Fibroblast of skin of left quadriceps (primary cell): ENCODE measurements at places on chromosomes 4 and X.

- no peak for DNase-seq
Measured at GRCh38 chr4:183515411-183515810, 10.6 kb downstream of the ING2 start.

DNA sequence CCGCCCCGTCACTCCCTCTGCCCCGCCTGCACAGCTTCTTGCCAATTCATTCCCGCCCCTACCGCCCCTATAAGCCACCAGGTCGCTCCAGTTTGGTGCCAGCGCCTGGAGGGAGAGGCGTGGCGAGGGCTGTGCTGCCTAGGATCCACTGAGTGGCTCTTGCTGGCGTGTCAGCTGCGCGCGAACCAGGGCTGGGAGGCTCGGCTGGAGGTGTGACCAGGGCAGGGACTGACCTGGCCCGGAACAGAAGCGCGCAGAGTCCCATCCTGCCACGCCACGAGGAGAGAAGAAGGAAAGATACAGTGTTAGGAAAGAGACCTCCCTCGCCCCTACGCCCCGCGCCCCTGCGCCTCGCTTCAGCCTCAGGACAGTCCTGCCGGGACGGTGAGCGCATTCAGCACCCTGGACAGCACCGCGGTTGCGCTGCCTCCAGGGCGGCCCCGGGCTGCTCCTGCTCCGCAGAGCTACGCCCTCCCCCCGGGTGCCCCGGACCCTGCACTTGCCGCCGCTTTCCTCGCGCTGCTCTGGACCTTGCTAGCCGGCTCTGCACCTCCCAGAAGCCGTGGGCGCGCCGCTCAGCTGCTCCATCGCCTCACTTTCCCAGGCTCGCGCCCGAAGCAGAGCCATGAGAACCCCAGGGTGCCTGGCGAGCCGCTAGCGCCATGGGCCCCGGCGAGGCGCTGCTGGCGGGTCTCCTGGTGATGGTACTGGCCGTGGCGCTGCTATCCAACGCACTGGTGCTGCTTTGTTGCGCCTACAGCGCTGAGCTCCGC, at the start of gene GPR78:
TSS of gene GPR78 (plus strand) at position 72 of the 773 bp plus-strand sequence. CDS start at position 663, 591 bp downstream.
- peak; percentile 4 for DNase-seq

DNA sequence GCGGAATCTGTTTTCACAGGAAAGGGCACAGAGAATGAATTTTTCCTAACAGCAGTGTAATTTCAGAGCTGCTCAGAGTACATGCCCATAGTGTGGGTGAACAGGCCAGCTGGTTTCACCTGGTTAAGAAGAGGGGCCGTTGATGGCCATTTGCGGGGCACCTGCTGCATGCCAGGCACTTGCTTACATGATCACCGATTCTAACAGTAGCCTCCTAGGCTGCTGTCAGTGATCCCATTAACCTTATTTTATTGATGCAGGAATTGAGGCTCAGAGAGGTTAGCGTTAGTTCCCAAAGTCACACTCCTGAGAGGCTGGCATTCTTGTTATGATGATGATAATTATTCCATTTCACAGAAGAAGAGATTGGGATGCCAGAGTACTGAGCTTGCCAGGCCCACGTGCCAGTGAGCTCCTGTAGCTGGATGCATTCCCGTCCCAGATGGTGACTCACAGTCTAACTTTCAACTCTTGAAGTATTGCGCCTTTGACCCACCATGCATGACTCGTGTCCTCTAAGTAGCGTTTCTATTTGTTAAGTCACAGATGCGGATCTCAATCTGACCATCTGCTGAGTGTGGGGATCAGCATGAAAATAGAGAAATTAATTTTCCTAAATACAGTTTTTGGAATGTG, 76.5 kb downstream of the PSAPL1 start:
- peak; percentile 56 for DNase-seq

GRCh38 chrX:337331-337831, 18.8 kb upstream of the GTPBP6 start:
- no peak for DNase-seq

GRCh38 chrX:19543020-19543715, 27.9 kb upstream of the MAP3K15 start:
- DNase-seq, result no peak

- no peak for DNase-seq
Measured at GRCh38 chr4:73841243-73841925, 4.9 kb downstream of the CXCL6 start.

DNA sequence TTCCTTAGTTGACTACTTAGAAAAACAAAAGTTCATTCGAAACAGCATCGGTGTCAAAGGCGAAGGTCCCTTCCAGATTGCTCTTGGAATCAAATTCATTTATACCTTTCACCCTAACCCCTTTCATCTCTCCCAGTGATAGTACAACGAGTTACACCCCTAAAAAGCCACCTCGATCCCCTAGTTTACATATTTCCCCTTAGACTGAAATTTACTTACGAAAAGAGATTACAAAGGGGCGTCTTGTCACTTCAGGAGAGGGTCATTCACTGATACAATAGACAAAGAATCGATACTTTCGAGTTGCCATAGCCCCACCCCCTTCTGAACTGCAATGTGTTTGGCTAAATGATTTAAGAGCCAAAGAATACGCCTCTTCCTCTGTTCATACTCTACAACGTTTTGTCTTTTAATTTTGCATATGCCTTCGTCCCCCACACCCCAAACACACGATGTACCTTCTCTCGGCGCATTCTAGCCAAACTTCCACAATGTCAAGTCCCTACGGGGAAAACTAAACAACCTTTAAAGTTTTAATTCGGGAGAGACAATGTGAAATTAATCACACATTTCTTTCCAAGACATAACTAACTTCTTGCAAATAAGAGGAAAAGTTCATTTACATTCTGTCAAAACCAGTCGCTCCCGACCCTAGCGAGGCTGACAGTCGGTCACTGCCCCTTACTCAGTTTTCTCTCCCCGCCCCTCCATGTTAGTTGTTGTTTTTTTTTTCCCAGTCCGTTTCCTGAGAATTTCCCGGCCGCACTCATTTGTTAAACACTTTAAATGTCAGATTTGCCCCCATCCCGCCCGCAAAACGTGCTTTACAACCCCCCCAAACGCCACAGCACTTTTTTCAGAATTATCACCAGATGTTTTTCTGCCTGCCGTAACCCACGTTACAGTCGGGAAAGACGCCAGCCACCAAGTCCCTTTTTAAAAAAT, 88.6 kb downstream of the HPRT1 start:
- no peak for DNase-seq

DNA sequence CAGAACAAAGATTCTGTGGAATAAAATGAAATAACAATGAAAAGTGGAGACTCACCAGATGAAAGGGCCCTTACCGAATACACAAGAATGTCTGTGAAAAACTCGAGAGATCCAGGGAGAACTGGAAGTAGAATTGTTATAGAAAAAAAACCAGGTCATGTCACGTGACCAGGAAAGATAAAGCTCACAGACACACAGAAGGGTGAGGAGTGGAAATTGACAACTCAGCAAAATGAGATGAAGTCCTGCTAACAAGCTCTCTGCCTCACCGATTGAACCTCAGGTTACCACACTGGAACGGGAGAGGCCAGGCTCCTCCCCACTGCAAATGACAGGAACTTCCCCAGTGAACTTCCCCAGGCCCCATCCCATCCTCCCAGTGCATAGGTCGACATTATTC, 1618.0 kb upstream of the PCDH10 start:
- DNase-seq, result no peak

GRCh38 chr4:83216959-83217683, 67.5 kb downstream of the COQ2 start:
- DNase-seq, result no peak

DNA sequence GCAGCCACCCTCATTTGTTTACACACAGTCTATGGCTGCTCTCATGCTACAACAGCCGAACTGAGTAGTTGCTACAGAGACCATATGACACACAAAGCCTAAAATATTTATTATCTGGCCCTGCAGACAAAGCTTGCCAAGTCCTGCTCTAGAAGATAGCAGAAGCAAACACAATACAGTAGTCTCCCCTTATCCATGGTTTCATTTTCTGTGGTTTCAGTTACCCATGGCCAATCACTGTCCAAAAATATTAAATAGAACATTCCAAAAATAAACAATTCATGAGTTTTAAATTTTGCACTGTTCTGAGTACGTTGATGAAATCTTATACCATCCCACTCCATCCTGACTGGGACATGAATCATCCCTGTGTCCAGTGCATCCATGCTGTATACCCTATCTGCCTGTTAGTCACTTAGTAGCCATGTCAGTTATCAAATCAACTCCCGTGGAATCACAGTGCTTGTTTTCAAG, 40.2 kb upstream of the ZNF81 start:
- no peak for DNase-seq

DNA sequence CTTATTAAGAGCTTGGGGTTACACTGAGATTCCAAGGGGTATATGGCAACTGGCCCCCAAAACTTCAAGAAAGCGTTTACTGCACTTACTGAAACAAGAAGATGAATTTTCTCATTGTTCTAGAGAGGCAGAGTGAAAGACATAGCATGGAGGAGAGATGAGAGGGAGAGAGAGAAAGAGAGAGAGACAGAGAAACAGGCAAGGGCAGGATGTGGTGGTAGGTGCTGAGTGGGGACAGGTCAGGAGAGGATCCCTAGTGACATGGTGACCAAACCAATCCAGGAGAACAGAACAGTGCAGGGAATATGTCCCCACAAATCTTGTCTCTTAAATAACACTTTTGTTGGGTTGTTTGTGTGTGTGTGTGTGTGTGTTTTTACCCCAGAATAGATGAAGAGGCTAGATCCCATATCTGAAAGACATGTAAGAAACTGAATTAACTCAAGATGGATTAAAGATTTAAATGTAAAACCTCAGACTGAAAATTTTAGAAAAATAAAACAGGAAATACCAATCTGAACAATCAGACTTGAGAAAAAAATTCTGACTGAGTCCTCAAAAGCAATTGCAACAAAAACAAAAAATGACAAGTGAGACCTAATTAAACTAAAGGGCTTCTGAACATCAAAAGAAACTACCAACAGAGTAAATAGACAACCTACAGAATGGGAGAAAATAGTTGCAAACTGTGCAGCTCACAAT, 202.2 kb downstream of the QDPR start:
- peak; percentile 16 for DNase-seq

GRCh38 chr4:135256111-135256510, 1054.5 kb upstream of the PABPC4L start:
- no peak for DNase-seq

- DNase-seq, result no peak
Measured at GRCh38 chr4:27101126-27101525, 240.5 kb downstream of the STIM2 start.

GRCh38 chr4:168509786-168510185, 12.9 kb downstream of the PALLD start:
- DNase-seq, result no peak

DNA sequence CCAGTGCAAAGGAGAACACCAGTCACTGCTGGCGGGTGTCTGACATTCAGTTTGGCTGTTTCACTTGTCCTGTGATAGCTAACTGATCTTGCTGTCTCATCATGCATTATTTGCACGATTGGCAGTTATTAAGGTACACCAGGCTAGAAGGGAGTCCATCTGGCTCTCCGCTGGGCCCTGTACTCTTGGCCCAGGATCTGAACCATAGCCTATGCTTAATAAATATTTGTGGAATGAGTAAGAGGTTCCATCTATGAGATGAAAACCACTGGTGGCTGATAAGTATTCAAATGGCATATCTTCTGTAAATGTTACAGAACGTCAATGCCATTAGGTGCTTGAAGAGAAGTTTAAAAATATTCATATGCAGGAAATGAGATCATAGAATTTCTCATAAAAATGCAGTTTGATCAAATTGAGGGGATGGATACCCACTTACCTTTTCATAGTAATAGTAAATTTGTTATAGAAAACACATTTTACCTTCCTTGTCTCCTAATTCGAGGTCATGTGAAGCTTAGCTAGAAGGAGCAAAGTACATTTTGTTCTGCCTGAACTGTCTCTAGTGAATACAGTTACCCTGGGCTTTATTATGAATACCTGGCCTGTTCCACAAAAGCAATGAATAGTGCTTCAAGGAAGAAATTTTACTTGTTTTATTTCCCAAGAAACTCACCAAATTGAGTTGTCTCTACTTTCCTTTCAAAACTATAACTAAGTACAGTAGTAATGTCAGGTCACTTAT, 213.5 kb downstream of the CBR4 start:
- peak; percentile 61 for DNase-seq

GRCh38 chr4:2842687-2843262, 869 bp upstream of the ADD1 start:
- no peak for DNase-seq

DNA sequence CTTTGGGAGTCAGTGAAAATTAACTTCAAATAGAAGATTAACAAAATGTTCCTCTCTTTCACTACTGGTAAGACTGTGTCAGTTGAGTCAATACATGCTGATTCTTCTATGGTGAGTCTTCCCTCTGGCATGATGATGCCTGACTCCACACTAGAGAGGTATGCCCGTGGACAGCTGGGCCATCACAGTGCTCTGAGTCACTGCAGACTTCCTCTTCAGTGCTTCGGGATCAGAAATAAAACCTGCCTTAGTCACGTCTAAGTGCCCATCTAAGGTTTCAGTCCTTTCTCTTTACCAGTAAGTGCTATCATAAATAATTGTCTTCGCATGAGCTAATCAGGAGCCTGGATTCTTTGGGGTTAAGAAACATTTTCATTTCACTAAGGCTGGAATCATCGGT, 1.6 kb upstream of the ASB5 start:
- DNase-seq, result peak; percentile 97

- no peak for DNase-seq
Measured at GRCh38 chr4:52535793-52536192, 123.3 kb downstream of the USP46 start.

GRCh38 chr4:183989461-183989860, 84.4 kb downstream of the STOX2 start:
- peak; percentile 79 for DNase-seq

- no peak for DNase-seq
Measured at GRCh38 chrX:21770631-21771321, 12.9 kb upstream of the SMPX start.

- no peak for DNase-seq
Measured at GRCh38 chrX:47189906-47190305, 3.7 kb upstream of the UBA1 start.

DNA sequence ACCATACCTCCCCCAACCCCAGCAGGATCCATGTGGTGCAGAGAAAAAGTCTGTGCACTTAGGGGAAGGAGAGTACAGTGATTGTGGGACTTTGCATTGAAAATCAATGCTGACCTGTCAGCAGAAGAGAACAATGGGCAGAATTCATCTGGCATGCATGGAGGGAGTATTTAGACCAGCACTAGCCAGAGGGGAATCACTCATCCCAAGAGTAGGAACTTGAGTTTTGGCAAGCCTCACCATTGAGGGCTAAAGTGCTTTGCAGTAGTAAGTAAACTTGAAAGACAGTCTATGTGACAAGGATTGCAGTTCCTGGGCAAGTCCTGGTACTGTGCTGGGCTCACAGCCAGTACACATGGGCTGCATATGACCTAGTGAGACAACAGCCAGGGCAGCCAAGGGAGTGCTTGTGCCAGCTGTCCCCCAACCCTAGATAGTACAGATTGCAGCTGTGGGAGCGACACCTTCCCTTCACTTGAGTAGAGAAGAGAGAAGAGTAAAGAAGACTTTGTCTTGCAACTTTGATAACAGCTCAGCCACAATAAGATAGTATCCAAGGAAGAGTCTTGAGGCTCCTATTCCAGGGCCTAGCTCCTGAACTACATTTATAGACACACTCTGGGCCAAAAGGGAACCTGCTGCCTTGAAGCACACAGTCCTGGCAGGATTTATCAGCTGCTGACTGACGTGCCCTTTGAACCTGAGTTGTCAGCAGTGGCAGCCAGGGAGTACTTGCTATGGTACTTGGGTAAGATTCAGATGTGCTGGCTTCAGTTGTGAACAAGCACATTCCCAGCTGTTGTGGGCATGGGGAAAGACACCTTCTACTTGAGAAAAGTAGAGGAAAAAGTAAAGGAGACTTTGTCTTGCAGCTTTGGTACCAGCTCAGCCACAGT, 48.7 kb downstream of the HDX start:
- no peak for DNase-seq
